ENCODE measurements at places on chromosomes 11 and 22.

GRCh38 chr11:1015826-1016545, 20.5 kb downstream of the MUC6 start:
- DNase-seq, result no peak

GRCh38 chr22:21714059-21714770, 21.4 kb downstream of the YPEL1 start:
- no peak for DNase-seq

DNA sequence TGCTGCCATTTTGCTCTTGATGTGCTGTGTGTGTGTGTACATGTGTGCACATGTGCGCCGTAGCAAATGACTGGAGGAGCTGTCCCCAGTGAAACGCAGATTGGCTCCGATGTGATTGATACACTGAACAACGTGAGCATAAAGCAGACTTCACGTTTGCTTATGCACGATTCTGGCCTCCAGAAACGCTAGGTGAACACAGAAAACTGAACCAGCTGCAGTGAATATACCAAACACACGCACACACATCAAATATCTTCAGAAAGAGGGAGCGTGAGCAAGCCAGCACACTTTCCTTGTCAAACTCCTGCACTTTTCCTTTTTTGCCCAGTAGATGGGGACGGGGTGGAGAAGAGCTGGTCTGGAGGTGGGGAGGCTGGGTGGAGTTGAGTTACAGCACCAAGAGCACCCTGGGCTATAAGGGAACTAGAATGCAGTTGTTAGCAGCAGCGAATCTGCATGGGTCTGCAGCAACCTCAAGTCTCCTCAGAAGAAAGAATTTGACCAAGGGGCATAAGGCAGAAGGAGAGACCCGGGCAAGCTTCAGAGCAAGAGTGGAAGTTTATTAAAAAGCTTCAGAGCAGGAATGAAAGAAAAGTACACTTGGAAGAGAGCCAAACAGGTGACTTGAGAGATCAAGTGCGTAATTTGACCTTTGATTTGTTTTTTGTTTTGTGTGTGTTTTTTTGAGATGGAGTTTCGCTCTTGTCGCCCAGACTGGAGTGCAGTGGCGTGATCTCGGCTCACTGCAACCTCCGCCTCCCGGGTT, 77.8 kb upstream of the CADM1 start:
- peak; percentile 27 for DNase-seq

GRCh38 chr11:86559311-86559945, 113.0 kb downstream of the ME3 start:
- no peak for DNase-seq

DNA sequence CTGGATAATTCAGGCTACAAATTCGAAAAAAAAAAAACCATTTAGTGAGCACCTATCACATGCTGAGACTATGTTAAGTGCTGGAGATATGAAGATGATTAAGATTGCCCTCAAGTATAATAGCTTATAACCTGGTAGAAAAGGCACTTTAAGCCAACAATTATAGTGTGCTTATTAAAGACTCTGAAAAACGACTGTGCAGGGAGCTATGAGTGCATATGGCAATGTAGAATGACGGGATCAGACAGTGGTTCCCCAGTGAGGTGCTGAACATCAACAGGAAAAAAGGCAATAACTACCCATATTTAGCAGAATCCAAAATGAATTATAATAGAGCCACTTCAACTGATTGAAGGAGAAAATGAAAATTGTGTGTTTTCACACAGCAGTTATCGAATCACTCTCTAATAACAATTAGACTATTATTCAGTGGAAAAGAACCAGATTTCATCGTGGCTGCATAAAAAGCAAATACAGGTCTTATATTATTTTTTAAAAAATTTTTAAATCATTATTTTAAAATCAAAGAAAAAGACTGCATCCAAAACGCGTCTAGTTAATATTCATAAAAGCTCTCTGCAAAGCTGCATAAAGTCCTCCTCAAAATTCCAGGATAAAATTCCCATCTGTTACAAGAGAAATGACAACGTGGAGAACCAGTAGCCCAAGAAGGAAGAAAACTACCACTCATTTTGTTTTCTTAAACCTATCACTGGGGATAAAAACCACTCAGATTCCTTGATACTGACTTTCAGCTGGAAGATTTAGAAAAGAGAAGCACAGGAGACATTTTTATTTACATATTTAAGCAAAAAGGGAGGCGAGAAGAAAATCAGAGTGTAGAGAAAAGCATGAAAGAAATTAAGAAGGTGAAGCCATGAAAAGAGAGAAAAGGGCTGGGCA, 1.1 kb downstream of the MTMR2 start:
- DNase-seq, result no peak

DNA sequence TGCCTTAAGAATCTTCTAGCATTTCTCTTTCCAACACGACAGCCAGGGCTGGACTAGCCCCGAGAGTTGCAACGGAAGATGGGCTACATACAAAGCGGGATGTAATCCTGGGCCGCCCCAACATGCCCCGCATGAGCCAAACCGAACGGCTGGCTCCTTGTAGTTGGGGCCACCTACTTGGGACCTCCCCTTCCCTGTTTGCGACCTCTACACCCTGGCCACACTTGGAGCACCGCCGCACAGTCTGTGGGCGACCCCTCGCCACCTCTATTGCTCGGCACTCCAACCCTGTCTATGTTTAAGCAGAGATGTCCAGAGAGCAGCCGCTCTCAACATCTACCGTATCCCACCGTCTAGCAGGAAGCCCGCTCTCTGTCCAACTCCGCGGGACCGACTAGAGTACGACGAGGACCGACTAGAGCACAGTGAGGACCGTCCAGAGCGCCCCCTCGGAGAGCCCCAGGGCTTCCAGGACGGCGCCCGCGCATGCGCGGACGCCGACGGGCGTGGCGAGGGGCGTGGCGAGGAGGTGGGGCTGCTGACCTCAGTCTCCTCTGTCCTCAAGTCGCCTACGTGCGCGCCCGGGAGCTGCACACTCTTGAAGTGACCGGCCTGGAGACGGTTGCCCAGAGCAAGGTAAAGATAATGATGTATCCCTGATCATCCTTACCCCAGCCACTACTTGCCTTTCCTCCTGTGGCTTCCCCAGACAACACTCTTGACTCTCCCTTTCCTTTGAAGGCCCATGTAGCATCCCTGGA, 32.3 kb downstream of the NEAT1 start:
- peak; percentile 68 for DNase-seq

DNA sequence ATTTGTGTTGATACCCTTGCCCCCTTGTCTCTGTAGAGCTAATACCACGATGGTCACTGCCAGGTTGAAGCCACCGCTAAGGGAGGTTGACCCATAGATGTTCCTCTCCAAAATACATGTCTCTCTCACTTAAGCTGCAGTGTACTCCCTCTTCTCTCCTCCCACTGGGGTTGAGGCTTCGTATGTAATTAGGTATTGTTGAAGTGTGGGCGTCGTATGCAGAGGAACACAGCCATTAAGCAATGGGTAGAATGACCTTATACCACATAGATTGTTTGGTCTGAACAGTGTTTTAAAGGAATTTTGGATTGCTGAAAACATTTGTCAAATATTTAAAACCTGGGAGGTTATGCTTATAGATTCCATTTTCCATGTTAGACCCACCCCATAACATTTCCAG, 71.9 kb downstream of the TRAF6 start:
- DNase-seq, result no peak

- DNase-seq, result peak; percentile 57
Observed at GRCh38 chr22:17057959-17058814, 26.6 kb upstream of the IL17RA start.

DNA sequence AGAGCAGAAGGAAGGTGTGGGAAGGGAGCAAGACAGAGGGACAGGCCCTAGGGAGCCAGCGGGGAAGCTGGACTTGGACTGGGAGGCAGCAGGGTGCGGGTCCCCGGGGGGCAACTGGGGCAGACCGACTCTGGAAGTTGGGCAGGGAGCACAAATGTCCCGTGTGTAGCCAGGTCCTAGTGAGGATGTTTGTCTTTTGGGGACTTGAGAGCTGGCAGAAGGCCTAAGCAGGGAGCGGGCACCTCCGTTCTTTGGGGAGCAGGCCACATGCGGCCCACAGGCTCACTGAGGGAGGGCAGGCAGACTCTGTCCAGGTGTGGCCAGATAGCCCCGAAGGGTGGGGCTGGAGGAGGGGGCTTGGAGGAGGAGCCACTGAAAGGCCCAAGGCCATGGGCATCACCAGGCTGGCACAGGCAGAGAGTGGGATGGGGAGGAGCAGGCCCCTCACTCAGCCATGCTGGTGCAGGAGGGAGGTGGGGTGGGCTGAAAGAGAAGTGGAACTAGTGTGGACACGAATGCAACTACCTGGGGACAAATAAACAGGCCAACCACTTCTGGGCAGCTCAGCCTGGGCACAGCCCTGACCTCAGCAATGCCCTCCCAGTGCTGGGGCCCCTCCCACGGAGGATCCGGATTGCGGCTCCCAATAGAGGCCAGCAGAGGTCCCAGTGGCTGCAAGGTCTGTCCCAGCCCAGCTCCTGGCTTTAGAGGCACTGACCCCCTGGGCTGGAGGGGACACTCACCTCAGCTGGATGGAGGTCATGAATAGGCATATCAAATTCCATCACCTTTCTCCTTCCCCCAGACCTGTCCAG, 1.3 kb upstream of the SCARF2 start:
- no peak for DNase-seq

Measured in iPS DF 6.9 (cell line).